Stimulated activated CD8-positive, alpha-beta memory T cell treated with anti-CD3 and anti-CD28 coated beads, Interleukin-7, amount 100 ng/mL, for 4 hours (primary cell): ENCODE measurements at places on chromosomes 3 and 15.

DNA sequence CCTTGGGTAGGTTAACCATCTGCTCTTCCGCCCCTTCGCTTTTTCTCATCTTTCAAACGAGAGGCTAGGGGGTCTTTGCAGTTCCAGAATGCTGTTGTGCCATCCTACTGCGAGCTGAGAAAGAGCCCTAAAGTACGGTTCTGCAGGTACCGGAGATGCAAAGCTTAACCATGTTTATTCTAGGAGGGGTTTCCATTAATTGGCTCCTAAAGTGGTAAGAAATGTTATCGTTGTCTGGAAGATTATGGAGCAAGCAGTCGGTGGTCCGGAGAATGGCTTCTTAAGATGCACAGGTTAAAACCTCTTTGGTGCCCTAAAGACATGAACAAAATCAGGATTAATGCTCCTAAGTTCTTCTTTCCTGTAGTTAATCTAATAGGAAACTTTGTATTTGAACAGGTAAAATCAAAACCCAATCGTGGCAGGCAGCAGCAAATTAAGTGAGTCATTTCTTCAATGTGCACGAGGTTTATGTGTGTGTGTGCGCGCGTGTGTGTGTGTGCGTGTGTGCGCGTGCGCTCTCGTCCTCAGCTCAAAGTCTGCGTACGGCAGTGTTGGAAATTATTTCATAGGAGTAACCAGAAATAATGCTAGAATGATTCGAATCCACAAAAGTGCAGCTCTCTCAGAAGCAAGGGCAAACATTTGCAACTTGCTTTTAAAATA lies 772 bp downstream of the FAM81A start:
- no peak for DNase-seq

DNA sequence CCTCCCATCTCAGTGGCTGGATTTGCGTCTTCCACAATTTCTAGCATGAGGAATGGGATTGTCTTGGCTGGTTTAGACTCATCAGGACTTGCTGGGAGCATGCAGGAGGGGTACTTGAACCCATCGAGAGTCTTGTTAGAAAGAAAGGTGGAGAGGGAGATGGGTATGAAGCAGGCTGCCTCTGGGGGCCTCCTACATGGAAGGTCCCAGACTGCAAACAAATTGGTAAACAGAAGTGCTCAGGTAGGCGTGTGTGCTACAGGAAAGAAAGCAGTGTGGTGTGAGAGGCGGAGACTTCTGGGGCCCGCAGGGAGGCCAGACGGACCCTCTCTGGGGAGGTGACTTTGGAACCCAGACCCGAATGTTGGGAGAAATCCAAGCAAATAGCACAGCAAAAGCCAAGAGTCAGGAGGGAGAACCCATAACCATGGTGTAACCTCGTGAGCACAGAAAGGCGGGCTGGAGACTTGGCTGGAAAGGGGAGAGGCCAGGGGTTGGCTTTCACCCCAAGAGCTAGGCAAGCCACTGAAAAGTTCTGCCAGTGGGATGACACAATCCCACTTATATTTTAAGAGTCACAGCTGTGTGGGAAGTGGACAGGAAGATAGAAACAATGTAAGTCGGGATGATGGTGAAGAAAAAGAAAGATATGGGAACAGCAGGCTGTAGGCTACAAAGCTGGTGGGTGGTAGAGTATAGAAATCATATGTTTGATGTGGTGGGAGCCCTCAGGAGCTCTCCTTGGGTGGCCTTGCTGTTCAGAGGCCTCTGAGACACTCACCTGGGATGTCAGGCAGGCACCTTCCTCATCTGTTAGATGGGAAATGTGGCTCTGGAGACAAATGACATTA lies 130.1 kb upstream of the PRR20G start:
- no peak for DNase-seq

DNA sequence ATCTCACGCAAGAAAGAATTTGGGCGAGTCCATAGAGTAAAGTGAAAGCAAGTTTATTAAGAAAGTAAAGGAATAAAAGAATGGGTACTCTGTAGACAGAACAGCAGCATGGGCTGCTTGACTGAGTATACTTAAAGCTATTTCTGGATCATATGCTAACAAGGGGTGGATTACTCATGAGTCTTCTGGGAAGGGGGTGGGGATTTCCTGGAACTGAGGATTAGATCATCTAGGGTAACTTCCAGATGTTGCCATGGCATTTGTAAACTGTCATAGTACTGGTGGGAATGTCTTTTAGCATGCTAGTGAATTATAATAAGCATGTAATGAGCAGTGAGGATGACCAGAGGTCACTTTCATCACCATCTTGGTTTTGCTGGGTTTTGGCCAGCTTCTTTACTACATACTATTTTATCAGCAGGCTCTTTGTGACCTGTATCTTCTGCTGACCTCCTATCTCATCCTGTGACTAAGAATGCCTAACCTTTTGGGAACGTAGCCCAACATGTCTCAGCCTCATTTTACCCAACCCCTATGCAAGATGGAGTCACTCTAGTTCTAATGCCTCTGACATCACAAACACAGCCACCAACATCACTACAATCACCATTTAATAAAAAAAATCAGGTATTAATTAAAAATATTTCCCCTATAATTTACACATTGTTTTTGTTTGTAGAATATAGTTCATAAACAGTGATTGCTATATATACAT lies 890.7 kb upstream of the EPHA6 start:
- no peak for DNase-seq

- DNase-seq: no peak
These were observed 3.7 kb downstream of the HRG start for GRCh38 chr3:186669378-186670084.

DNA sequence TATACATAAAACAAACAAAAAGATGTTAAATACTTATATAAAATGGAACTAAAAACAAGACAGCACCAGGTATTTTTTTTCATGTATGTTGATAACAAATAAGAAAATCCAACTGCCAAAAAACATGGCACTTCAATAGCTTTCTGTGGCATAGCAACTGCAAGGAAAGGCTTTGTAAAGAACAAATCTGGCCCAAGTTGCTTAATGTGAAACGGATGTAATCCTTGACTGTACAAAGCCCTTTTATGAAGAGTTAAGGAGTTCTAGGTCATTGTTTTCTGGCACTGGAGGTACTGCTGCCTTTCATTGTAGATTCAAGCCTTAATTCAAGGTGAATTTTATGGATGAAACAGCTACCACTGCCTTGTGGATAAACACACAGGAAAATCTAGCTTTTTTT lies 68.8 kb upstream of the SLC12A8 start:
- DNase-seq: no peak

GRCh38 chr3:16842272-16843270 lies 42.2 kb upstream of the PLCL2 start:
- peak; percentile 59 for DNase-seq

GRCh38 chr15:101266034-101266433 lies 11.3 kb downstream of the SELENOS start:
- DNase-seq: no peak

- no peak for DNase-seq
These were observed 25.3 kb downstream of the NPTN start for GRCh38 chr15:73607843-73608242.

- DNase-seq: no peak
These were observed 317.1 kb downstream of the MEX3B start for GRCh38 chr15:81728726-81729125.

DNA sequence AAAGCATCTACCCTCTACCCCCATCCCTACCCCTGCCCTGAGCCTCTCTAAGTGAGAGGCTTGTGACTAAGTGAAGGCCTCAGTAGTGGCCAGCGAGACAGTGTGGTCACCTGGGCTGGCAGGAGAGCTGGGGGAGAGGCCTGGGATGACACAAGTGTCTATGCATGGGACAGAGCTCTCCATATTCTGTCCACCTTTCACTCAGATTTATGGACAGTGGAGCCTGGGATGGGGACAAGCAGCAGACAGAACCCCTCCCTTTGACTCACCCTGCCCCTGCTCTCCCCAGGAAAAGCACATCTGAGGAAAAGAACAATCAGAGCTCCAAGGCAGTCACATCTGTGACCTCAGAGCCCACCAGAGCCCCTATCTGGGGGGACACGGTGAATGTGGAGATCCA lies 26.0 kb downstream of the CCDC33 start:
- no peak for DNase-seq

DNA sequence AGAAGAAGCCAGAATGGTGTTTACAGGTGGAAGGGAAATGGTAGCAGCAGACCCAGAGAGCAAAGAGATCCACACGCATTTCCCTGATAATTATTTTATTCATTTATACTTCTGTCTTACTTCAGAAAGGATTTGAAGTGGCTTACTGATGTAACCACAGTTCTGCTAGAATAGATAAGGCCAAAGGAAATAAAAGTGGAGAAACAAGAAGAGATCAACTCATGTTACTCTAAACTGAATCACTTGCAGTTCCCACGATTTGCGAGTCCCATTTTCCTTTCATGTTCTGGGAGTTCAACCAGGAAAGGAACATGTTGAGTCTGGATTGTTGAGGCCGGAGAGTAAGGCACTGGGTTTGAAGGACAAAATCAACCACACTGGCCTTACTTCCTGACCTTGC lies 151.8 kb downstream of the MYRIP start:
- DNase-seq: no peak

DNA sequence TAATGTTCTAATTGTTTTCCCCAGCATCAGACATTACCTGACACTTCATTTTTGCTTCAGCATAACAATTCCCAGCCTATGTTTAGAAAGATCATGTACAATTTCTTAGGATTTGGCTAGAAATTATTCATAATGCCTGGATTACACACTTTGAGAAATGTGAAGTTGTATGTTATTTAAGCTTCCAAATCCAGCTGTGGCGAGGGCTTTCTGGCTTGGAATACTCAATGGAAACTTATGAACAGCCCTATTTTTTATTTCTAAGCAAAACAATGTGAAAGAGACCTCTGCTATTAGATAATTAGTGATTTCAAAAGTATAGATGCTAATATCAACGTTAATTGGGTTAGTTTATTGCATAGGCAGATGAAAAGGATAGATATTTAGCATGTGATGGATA lies 341.6 kb downstream of the ZNF385D start:
- no peak for DNase-seq

- DNase-seq: no peak
These were observed 124.8 kb upstream of the C15orf61 start for GRCh38 chr15:67396114-67396513.

DNA sequence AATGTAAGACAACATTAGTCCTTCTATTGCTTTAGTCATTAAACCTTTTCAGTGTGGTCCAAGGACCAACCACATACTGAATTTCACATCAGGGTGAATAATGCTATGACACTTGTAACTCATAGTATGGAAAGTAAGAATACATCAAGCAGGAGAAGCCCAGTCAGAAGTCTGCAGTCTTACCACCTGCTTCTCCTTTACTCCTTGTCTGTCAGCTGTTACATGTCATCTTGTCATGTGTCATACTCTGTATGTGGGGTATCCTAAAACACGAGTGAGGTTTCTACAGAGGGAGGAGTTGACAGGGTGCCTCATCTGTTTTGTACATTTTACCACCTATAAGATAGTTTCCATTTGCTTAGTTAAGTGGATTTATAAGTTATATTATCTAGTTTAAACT lies 32.8 kb upstream of the EID1 start:
- DNase-seq: no peak

- no peak for DNase-seq
These were observed 79.2 kb upstream of the ABHD2 start for GRCh38 chr15:89009080-89009479.
